Cerebellar nuclear complex (tissue), 1 donor: ENCODE measurements at places on chromosomes 4 and X.

DNA sequence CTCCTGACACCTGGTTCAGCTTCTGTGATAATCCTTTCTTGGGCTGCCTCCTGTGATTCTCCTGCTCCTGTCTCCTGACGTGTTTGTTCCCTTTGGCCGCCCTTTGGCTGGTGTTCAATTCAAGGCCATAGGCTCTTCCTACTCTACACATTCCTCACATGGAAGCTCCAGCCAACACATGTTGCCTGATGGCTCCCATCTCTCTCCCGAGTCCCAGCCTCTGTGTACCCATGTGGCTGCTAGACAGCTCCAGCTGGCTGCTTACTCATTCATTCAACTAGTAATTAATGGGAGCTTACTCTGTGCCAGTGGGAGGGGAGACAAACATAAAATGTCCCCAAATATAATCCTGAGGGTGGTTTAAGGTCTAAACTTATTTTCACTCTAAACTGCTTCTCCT lies 9.2 kb upstream of the MED28 start:
- no peak for DNase-seq

GRCh38 chrX:55489314-55490009 lies at the start of gene USP51:
USP51 (minus strand) TSS chrX:55489848; CDS start chrX:55488939, 909 bp downstream.
- DNase-seq = no peak

GRCh38 chr4:155906554-155907247 lies 3.2 kb downstream of the TDO2 start:
- no peak for DNase-seq

GRCh38 chr4:100288811-100289529 lies 98.7 kb upstream of the DDIT4L start:
- no peak for DNase-seq
